NCI-H526 (cell line): ENCODE measurements at places on chromosomes 16 and 17.

GRCh38 chr17:46771561-46772474 lies 46.7 kb downstream of the WNT3 start:
- DNase-seq = no peak

DNA sequence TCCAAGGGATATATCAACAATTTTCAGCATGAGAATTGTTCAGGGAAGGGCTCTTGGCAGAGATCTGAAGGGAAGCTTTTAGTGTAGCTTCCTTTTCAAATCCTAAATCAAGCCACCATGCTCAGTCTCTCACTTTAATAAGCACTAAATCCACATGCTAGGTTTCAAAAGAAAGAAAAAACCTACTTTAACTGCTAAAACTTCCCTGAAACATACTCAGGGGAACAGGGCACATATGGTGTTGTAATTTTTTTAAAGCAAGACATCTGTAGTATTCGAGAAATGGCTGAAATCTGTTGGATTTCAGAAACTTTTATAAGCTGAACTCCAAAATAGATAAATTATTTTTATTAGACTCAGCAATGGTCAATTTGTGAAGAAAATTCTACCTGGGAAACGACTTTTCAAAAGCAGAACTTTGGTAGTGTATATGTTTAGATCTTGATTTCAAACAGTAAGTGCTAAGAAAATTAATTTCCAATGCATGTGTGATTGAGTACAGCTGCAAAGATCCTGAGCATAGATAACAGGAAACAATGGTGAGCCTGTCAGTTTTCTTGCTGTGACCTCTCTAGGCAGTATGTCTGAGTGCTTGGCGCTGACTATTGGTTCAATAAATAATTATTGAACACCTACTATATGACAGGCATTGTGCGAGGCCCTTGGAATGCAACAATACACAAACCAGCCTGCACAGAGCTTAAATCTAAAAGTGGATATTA lies 804.5 kb upstream of the SOX9 start:
- no peak for DNase-seq

- peak; percentile 40 for DNase-seq
These were observed 837 bp downstream of the LRRC59 start for GRCh38 chr17:50396261-50397110.

- peak; percentile 27 for DNase-seq
These were observed 1.8 kb downstream of the ST3GAL2 start for GRCh38 chr16:70437017-70437581.

DNA sequence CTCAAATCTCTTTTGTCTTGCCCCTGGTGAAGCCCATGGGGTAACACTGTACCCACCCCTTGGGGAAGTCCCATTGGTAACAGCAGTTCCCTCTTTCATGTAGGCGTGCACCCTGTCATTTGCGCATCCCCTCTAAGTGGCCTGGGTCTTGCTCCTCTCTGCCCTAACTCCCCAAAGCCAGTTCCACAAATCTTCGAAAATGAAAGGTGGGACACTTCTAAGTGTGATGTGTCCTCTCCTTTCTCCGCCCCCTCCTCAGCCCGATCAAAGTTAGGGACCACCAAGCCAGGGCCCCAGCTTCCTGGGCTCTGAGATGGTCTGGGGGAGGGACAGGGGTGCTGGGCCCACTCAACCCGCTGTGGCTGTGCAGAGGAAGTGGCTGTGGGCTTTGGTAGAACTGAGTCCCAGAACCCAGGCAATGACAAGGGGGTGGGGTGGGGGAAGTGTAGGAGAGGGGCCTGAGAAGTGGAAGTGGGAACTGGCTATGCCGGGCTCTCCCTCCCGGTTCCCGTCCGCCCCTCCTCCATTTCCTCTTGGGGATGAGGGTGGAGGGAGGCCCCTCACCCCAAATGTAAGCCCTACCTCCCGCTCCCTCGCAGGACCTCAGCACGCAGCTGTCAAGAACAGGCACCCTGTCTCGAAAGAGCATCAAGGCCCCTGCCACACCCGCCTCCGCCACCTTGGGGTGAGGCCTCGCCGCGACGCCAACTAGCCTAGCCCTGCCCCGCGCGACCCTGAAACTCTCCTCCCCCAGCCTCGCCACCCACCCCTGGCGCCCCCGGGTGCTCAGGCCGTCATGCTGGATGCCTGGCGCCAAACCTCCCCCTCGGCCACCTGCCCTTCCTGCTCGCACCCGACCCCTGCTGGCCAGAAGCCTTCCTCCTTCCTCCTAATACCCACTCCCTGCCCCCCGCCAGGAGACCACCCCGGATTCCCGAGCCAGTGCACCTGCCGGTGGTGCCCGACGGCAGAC lies 8.7 kb downstream of the ABI3 start:
- peak; percentile 35 for DNase-seq

DNA sequence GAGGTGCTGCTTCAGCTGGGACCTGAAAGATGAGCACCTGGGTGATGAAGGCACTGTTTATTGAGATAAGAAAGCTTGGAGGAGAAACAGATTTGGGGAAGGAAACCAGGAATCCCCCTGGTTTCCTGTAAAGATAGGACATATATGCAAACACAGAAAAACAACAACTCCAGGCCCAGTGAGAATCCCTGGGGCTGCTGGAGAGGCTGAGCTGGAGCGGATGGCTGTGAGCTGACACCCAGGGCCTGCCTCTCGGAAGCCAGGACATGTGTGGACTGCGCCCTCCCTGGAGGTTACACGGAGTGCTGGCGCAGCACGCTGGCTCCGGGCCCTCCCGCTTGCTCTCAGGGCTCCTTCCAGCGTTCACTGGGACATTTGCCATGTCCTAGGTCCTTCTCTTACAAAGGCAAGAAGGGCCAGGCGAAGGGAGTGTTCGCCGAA lies 57.5 kb downstream of the CYB5B start:
- DNase-seq = no peak

GRCh38 chr17:50238601-50239280 lies 35.5 kb upstream of the TMEM92 start:
- DNase-seq = no peak
